T-helper 1 cell (primary cell): ENCODE measurements at places on chromosomes 2 and 18.

- no peak for DNase-seq
Measured at GRCh38 chr2:219733746-219734145, 106.3 kb downstream of the SLC4A3 start.

DNA sequence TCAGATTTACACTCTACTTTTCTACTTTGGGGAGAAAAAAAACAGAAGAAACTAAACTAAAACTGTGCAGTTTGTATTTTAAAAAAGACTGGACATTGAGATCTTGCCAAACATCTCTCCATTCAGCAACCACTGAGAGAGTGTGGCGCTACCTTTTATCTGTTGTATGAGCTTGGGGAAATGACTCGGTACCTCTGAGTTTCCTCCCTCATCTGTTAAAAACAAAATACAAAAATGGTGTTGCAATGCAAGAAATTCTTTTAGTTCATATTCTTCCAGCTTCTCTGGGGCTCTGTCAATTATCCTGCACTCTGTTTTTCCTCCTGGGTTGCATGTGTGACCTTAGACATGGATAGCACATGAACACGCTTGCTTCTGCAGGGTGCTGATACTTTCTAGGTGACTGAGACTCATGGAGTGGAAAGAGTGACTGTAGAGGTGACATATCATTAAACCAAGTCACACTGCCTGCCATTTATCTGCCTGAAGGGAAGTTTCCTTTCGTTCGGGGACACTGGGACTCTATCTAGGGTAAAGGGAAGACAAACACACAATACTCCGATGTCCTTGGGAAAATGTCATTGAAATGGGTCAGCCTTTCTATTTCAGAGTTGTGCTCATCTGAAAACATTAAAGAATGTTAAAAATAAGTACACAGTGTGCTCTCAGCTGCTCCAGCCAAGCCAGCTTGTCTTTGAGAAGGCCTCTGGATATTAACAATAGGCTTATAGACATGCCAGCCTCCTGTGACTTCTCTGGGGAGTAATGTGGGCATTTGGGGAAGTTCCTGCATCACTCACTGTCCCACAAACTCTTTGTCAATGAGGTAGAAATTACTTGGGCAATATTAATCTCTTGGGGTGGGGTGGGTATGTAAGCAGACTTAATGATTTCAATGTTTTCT is 91.4 kb downstream of the TRIB2 start:
- no peak for DNase-seq

GRCh38 chr2:164840458-164840929 is 1.1 kb downstream of the COBLL1 start:
- no peak for DNase-seq

DNA sequence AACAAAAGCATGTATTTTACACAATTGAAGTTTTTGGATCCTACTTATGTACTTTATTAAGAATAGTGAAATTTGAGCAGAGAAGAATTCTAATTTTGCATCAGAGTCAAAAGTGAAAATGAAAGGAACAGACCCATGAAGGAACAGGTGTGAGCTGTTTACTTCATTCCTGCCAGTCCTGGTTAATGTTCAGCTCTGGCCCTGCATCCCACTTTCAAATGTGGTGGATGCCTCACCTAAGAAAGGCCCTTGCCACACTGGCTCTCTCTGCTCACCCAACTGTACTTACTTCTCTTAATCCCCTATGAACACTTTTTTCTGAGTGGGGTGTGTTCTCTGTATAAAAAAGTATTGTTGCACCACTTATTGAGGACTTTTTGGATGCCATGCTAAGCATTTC is 22.2 kb downstream of the FAM110C start:
- no peak for DNase-seq

DNA sequence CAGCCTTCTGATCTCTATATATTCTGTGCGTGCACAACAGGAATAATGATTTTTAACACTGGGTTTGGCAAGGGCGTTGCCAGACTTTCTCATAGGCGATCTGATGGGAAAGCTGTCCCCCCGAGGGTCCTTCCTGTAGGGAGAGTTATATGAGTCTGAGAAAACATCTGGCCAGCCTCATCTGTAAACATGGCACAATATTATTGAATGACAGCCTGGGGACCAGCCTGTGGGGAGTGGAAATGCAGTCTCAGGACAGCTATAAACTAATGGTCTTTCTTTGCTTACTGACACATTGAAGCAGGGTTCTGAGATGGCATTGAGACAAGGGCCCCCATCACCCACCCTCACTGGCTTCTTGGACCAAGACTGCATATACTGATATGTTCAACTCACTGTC is 62.5 kb downstream of the CTIF start:
- no peak for DNase-seq

DNA sequence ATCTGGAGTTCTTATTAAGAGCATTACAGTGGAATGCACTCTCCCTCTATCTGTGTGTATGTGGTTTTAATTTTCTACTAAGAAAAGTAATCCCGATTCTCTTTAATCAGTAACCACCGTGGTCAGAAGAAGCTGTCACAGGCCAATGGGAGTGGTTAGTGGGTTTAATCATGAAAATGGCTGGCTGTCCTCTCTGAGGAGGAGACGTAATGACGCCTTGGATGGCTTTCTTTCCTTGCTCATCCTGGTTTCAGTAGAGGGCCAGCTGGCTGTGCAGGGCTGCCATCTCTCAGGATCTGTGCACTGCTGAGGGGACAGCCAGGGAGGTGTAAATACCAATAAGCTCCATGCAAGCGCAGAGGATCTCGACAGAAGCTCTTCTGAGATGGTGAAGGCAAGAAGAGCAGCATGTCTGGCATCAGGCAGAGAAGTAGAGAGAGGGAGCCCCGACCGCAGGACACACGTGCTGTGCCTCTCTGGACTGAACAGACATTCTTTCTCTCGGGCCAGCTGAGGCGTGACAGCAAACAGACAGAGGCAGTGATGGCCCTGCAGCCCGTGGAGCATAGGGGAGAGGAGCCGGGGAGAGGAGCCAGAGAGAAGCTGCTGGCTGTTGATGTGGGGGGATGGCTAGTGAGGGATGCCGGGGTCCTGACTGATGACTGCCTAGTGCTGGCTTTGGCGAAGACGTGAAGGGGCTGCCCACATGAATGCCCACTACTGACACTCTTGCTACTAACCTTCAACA is 65.1 kb upstream of the DAPL1 start:
- DNase-seq, result no peak

- DNase-seq, result peak; percentile 89
Measured at GRCh38 chr2:230643576-230644291, 68.9 kb upstream of the CAB39 start.

GRCh38 chr2:25817630-25818029 is 60.7 kb downstream of the ASXL2 start:
- DNase-seq, result no peak

- no peak for DNase-seq
Measured at GRCh38 chr18:11899063-11899462, 9.1 kb downstream of the MPPE1 start.

GRCh38 chr2:241989074-241989473 is 119.5 kb downstream of the RTP5 start:
- DNase-seq, result no peak

GRCh38 chr18:54529444-54529843 is 61.6 kb upstream of the DYNAP start:
- DNase-seq, result no peak

GRCh38 chr18:3620146-3621119 is 170.5 kb downstream of the TGIF1 start:
- DNase-seq, result no peak

DNA sequence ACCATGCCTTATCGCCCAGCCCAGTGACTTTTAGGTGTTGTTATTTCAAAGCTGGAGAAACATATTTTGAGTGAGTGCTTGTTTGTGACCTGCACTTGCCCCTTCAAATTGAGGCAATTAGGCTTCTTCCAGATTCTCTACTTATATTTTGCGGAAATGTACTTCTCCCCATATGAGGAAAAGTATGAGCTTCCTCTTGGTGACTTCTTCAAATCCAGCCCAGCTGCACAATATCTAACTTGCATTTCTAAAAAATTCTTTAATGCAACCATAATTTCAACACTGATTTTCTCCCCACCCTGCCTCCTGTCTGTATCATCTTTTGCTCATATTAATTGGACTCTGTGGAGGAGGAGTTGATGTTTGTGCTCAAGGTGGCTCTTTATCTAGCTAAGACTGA is 391.2 kb upstream of the POU3F3 start:
- no peak for DNase-seq

DNA sequence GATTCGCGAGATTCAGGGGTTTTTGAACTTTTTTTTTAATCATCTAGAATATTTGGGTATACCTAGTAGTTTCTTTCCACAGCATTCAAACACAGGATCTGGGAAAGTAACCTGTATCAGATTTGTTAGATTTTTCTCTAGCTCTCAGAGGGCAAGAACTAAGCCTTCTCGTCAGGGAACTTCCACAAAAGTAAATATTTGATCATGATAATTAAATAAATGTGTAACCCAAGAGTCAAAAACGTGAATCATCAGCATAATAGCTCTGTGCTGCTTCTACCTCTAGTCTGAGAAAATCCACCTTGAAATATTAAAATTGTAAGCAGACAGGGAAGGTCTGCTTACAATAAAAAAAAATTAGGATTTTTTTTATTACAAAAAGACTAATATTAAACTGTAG is 225.7 kb upstream of the SPOPL start:
- DNase-seq, result no peak

GRCh38 chr2:100619951-100620350 is 57.2 kb downstream of the PDCL3 start:
- no peak for DNase-seq

DNA sequence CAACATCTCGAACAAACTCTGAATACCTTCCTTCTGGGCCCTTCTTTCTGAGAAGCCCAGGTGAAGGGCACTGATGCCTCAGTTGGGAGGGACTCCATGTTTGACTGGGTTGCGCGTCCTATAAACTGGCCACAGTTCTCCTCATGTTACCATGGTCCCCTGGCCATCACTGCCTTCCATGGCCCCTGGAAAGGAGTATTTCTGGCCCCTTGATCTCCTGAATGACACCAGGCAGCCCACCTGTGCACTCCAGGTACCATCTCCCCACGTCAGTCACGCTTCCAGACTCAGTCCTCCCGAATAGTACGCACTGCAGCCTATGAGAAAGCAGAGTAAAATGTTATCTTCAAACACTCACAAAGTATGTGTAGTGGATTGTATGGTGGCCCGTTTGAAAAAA is 73.9 kb downstream of the ACKR3 start:
- no peak for DNase-seq

DNA sequence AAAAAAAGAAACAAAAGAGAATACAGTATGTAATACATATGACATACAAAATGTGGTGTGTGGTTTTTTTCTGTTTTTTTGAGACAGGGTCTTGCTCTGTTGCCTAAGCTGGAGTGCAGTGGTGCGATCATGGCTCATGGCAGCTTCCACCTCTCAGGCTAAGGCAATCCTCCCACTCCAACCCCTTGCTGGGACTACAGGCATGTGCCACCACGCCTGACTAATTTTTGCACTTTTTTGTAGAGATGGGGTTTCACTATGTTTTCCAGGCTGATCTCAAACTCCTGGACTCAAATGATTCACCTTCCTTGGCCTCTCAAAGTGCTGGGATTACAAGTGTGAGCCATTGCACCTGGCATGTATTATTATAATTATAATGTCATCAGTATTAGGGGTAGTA is 38.9 kb downstream of the DHX57 start:
- DNase-seq, result no peak

DNA sequence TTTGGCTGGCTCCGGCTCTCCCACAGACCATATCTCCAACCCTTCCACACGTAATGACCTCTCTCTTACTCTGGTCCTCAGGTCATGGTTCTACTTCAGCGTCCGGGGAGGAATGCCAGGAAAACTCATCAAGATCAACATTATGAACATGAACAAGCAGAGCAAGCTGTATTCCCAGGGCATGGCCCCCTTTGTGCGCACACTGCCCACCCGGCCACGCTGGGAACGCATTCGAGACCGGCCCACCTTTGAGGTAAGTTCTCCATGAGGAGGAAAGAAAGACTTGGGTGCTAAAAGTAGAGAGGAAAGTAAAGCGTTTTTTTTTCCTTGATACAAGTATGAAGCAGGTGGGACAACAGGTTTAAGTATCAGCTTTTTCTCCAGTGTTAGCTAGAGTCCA is 1.9 kb downstream of the AGBL5 start:
- DNase-seq, result no peak

GRCh38 chr2:56656826-56657225 is 473.0 kb downstream of the CCDC85A start:
- DNase-seq, result no peak

DNA sequence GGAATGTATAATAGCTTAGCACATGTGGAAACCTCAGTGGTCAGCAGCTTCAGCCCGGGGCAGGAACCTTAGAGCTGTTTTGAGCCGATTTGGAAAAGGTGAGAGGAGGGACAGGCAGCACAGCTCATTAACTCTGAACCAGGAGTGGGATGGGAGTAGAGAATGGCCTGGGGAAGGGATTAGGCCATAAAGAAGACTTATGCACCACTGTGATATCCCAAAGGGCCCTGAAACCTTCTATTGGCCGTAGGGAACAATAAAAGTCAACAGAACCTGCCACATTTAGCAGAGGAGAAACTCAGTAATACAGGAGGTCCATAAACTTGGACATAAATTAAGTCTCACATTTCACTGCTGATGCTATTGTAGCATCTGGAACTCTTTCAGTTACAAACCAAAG is 124.2 kb upstream of the REV1 start:
- DNase-seq, result no peak

- no peak for DNase-seq
Measured at GRCh38 chr2:49937432-49937831, 783.1 kb upstream of the FSHR start.

- no peak for DNase-seq
Measured at GRCh38 chr2:219607931-219608330, 10.3 kb downstream of the STK11IP start.

DNA sequence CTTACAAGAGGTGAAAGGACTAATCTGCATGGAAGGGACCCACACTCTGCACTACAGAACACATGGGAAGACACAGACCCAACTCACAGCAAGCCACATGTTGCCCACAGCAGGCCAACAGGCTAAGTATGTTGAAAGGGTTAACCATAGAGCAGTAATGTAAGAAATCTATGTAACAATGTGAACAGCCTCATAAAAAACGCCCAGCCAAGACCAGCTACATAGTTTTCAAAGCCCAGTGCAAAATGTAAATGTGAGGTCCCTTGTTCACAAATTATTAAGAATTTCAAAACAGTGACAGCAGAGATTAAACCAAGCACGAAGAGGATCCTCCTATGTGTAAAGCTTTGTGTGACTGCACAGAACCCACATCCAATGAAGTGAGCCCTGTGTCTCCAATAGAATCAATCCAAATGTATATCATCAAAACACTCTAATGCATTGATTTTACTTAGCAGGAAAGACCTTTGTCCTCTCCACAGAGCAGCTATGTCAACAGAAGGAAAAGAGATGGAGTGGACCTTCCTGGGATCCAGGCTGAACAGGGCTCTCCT is 210.1 kb downstream of the AGPS start:
- no peak for DNase-seq

GRCh38 chr2:237235383-237236095 is 149.8 kb downstream of the COPS8 start:
- DNase-seq, result no peak

GRCh38 chr18:62759704-62760402 is 44.5 kb downstream of the PHLPP1 start:
- DNase-seq, result no peak

- DNase-seq, result no peak
Measured at GRCh38 chr2:236871500-236872001, 214.1 kb upstream of the COPS8 start.

- no peak for DNase-seq
Measured at GRCh38 chr2:104140361-104140760, 713.6 kb upstream of the POU3F3 start.

- DNase-seq, result no peak
Measured at GRCh38 chr2:15760232-15760910, 168.7 kb downstream of the DDX1 start.
